ENCODE measurements at places on chromosomes 16 and 17.

DNA sequence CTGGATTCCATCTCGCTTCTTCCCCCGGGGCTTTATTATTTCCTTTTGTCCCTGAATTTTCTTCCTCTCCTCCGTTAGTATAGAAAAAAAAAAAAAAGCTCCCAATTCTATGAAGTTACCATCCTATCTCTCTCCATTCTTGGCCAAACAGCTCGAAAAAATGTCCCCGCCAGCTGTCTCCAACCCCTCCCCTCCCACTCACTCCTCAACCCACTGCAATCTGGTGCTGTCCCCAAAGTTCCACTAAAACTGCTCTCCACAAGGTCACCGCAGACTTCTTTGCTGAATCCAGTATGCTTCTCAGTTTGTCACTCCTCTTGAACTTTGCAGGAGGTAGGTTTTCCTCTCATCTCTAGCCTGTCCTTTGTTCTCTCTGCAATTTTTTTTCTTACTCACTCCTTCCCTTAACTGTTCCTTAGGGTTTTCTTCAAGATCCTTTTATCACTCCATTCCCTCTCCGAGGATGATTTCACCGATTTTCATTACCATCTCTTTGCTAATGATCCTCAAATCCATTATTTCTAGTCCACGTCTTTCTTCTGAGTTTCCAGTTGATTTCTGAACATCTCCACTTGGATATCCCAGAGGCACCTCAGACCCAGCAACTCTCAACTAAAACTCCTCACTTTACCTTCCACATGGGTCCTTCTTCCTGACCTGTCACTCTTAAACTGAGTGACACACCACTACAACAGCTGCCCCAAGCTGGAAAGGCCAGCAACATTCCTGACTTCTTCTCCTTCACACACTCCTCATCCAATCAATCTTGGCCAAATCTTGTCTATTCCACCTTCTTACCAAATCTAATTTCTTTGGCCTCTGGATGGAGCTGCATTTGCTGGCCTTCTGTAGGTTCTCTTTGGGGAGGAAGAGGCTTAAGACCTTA, 1.5 kb upstream of the SUMO2 start:
- no peak for DNase-seq

GRCh38 chr17:37142294-37142896, 193.6 kb downstream of the AATF start:
- no peak for DNase-seq

DNA sequence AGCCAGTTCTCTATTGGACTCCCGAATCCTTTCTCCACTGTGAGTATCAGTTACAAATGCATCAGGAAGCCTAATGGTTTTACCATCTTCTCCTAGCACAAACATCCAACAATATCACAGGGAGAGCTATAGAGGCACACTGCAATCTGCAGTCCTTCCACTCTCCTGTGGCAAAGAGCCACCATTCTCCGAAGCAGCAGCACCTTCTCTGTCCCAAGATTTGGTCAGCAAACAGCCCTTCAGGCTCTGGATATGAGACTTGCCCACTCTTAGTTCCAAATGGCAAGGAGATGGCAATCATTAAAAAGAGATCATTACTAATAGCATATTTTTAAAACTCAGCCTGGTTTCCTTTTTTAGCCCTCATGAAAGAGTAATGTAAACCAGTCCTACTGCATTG, 223.4 kb downstream of the HS3ST3A1 start:
- DNase-seq: no peak

DNA sequence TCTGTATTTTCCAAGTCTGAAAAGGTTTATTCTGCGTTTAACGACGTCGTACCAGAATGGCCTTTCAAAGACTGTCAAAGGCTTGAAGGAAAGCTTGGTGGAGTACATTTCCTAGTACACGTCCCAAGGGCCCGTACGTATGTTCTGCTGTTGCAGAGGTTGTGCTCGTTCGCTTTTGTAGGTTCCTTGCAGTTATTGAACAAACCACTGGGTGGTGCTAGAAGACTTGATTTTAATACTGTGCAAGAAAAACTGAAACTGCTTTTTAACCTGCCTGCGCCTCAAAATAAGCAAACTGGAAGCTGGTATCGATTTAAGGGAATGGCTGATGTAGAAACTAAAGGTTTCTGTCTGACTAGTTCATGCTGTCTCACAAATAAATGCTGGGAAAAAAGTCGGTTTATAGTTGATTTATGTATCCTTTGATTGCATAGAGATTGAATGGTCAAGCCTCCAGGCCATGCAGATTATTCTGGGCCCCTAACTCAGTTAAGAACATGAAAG, 54.6 kb downstream of the USP10 start:
- DNase-seq: peak; percentile 94

DNA sequence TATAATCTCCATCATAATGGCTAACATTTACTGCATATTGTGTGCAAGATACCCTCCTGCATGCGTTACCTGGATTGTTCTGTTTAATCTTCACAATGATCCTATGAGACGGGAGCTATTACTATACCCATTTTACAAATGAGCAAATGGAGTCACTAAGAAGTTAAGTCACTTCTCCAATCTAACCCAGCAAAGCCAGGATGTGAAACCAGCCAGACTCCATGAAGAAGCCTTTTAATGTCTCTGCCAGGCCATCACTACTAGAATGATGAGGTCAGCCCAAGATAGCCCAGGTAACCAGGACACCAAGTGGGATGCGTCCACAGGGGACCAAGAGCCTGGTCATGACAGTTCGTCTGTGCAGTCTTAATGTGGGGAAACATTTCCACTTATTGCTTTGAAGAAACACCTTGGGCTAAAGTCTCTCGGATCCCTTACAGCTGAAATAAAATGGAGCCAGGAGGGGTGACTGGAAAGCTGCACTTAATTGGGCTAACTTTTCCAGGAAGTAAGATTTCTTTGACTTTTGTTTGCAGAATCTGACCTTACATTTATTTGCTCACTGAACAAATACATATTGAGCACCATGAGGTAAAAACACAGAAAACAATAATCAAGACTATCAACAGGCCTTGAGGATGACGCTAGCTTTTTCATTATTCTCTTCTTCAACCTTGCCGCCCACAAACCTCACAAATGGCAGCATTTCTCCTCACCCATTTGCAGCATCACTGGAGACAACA, 926 bp upstream of the SHCBP1 start:
- DNase-seq: no peak

- no peak for DNase-seq
These were observed 2.3 kb downstream of the RND2 start for GRCh38 chr17:43027091-43028032.

- no peak for DNase-seq
These were observed 165.4 kb downstream of the UTP18 start for GRCh38 chr17:51425773-51426172.

GRCh38 chr16:81616321-81617020, 162.6 kb upstream of the PLCG2 start:
- DNase-seq: peak; percentile 79

DNA sequence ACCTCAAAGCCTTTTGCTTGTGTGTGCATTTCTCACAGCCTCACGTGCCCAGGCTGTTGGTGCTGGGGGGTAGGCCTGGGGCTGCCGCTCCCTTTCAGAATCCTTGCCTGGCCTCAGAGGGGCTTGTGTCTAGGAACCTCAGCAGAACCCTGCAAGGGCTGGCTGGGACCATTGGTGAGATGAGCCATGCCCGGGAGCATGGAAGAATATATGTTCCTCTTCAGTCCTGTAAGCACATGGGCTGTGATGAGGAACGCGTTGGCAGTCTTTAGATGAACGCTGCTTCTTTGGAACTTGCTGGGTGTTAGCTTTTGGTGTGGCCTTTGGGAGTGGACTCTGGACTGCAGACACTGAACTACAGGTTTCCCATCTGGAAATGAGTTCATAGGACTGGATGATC, 32.0 kb upstream of the SLC5A10 start:
- DNase-seq: no peak

DNA sequence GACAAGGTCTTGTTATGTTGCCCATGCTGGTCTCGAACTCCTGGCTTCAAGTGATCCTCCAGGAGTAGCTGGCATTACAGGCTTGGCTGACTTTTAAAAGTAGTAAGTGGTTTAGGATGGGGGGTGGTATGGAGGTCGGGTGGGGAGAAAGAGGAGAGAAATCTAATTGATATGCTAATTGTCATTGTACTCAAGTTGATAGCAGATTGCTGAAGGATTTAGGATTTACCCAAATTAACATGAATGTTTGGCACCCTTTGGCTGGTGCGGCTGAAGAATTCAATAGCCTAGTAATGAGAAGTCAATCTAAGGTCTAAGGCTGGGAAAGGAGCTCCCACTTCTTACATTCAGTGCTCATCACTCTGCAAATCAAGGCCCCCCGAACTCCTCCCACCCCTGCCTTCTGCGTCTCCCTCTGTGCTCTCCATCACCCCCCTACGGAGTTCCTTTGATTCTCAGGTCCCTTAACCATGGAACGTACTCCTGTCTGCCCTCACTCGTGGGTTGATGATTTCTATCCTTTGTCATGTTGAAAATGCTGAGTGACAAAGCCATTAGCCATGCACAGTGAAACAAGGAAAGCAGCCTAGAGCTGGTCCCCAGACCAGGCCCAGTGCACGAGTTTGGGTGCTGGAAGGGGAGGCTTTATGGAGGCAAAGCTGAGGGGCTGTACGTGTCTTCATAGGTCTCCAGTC, 17.3 kb downstream of the CDH13 start:
- no peak for DNase-seq

DNA sequence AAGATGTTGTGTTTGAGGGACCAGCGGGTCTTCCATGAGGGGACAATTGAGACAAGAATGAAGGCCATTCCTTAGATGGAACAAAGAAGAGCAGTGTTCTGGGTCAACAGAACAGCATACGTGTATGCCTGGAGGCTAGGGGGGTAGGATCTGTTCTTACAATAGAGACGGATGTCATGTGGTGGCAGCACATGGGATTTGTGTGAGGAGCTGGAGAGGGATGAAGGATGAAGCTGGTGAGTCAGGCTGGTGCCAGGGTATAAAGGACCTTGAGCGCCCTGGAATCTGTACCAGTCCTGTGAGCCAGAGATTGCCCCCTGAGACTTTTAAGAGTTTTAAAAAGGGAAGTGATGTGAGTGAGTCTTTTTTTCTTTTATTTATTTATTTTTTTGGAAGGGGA, 22.8 kb upstream of the WFDC1 start:
- DNase-seq: no peak

DNA sequence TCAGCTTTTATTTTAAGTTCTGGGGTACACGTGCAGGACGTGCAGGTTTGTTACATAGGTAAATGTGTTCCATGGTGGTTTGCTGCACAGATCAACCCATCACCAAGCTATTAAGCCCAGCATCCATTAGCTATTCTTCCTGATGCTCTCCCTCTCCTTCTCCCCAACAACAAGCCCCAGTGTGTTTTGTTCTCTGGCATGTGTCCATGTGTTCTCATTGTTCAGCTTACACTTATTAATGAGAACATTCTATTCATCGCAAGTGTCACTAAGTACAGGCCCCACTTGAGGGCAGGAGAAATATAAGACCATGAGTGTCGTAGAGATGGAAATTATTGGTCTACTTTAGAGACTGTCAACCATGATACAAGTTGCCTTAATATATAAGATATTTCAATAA, 615.1 kb downstream of the CDH8 start:
- no peak for DNase-seq

GRCh38 chr17:38896346-38896954, 26.6 kb downstream of the LASP1 start:
- peak; percentile 47 for DNase-seq

- DNase-seq: no peak
These were observed 21.3 kb downstream of the PGS1 start for GRCh38 chr17:78399693-78400144.

GRCh38 chr16:1258906-1259759, 3.3 kb downstream of the TPSD1 start:
- DNase-seq: peak; percentile 22

DNA sequence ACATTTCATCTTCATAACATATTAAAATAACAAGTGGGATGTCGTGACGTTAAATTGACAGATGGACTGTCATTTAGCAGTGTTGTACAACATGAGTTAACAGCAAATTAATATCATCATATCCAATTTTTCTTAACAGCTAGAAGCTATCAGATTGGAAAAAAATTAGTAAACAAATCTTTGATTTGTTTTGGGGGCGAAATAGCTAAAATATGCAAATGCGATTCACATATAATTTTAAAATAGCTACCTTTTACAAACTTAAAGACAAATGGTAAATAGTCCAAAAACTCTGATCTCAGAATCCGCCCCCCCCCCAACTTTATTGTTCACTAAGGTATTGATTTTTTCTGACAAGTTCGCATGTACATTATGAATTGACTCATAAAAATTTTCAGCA, 20.3 kb upstream of the NACA2 start:
- no peak for DNase-seq

DNA sequence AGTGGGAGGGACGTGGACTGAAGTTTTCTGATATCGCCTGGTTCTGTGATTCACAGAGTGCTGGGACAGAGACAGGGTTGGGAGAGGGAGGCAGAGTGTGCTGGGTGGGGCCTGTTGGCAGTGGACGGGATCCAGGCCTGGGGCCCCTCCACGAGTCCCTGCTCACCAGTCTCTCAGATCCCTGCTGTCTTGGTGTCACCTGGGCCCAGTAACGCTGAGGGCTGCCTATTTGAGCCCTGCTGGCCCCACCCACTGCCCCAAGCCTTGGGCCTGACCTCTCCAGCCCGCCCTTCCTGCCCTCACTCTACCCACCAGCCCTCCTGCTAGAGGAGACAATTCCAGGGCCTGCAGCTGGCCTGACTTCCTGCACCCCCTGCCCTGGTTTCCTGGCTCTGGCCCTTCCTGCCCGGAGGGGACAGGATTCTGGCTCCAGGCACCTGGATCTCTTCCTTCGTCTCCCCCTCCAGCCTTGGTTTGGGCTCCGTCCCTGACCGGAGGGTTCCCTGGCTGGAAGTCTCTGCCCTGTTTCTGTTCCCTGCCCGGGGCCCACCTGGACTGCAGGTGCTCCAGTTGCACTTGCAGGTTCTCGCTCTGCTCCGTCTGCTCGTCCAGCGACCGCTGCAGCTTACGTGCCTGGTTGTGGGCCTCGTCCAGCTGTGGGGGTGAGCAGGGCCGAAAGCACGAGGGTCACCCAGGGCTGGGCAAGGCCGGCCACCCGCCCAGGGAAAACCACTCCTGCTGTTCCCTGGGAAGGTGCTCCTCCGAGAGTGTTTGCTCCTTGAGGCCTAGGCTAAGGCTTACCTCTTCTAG, 21.4 kb downstream of the CCDC102A start:
- no peak for DNase-seq

- peak; percentile 50 for DNase-seq
These were observed 29.8 kb downstream of the CNGB1 start for GRCh38 chr16:57941016-57941664.

- no peak for DNase-seq
These were observed 578 bp downstream of the AOC2 start for GRCh38 chr17:42844761-42845555.

GRCh38 chr17:66569572-66569971, 265.3 kb upstream of the CACNG5 start:
- no peak for DNase-seq

Data from tongue (tissue), 3 donors.